ENCODE measurements at places on chromosomes 1 and 21.
A peak's percentile ranks its signal among the peaks of the same experiment; 100 is the strongest.

DNA sequence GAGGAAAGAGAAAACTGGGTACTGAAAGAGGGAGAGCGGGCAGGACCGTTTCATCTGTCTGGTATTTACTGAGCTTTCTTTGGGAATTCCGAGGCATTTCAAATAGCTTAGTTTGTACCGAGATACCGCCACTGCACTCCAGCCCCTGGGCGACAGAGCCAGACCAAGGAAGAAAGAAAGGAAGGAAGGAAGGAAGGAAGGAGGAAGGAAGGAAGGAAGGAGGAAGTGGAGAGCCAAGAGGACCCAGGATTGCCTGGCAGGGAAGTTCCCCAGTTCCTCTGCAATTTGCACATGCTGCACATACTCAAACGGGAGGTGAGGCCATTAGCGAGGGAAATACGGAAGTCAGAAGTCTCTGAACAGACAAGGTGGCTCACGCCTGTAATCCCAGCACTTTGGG lies 961 bp upstream of the FUCA1 start:
- no peak for DNase-seq

- no peak for DNase-seq
Observed at GRCh38 chr1:225693085-225693696, 40.3 kb upstream of the ENAH start.

DNA sequence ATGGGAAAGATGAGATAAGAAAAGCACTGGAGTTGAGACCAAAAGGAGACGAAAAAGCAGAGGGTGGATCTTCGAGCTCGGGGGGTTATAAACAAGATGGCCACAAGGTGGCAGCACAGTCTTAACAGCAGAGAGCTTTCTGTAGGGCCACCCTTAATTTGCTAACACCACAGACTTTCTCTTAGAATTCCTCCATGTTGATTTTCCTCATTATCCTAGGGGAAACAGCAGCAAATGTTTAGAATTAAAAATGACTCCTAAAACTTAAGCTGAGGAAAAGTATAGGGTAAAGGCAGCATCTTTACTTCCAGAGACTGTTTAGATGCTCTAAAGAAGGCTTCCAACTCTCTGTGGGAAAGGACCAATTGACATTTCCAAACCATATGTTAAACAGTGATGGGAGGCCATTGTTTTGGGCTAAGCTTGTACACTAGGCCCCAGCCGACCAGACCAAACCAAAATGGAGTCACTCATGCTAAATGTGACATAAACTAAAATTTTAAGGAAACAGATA lies 2.5 kb upstream of the APOBEC4 start:
- DNase-seq: peak; percentile 58

- DNase-seq: no peak
Observed at GRCh38 chr1:183821309-183821888, 16.5 kb downstream of the RGL1 start.

DNA sequence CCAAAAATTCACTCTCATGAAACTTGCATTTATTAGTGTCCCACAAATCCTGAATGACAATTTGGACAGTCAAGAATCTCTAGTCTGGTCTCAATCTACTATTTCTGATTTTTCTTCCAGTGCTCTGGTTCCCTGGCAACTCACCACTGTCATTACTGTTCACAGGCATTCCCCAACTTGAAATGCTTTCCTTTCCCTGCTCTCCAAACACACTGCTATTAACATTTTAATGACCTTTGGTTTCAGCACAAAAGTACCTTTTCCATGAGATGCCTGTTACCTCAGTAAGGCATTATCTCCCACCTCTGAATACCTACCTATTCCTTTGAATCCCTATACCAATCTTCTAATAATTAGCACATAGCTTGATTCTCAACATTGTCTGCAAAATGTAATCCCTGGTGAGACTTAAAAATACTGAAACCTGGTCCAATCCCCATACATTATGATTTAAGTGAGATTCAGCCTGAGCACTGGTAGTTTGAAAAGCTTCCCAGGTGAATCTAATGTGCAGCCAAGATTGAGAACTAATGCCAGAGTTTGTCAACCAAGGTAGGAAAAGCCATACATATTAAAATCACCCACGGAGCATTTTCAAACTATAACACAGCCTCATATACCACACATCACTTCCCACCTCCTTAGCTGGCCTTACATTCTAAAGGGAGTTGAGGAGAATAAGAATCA lies 11.7 kb upstream of the ANGPTL3 start:
- DNase-seq: no peak

GRCh38 chr1:184199036-184199435 lies 147.5 kb downstream of the TSEN15 start:
- DNase-seq: no peak

DNA sequence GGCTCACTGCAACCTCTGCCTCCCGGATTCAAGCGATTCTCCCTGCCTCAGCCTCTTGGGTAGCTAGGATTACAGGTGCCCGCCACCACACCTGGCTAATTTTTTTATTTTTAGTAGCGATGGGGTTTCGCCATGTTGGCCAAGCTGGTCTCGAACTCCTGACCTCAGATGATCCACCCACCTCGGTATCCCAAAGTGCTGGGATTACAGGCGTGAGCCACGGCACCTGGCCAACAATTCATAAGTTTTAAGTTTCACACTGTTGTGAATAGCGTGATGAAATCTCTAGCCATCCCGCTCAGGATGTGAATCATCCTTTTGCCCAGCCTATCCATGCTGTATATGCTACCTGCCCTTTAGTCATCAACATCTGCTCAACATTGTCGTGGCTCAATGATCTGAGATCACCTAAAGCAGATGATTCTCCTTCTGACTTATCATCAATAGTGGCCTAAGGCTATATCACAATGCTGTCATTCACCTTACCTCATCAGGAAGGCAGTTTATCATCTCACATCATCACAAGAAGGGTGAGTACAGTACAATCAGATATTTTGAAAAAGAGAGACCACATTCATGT lies 2.6 kb downstream of the PFDN2 start:
- peak; percentile 39 for DNase-seq

GRCh38 chr1:76268341-76268740 lies 193.8 kb downstream of the ST6GALNAC3 start:
- DNase-seq: no peak

GRCh38 chr1:6535214-6535613 lies 19.1 kb downstream of the NOL9 start:
- DNase-seq: no peak

- no peak for DNase-seq
Observed at GRCh38 chr1:91311672-91312071, 93.0 kb downstream of the HFM1 start.

DNA sequence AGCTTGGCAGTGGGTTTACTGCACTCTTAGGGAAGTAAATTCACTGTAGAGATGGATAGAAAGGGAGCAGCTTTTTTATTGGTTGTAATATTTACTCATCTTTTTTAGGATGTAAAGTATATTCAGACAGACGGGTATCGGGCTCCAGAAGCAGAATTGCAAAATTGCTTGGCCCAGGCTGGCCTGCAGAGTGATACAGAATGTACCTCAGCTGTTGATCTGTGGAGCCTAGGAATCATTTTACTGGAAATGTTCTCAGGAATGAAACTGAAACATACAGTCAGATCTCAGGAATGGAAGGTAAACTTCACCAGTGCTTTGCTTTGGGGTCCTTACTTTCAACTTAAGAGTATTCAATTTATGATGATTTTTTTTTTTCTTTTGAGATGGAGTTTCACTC lies 3.2 kb downstream of the UHMK1 start:
- no peak for DNase-seq

DNA sequence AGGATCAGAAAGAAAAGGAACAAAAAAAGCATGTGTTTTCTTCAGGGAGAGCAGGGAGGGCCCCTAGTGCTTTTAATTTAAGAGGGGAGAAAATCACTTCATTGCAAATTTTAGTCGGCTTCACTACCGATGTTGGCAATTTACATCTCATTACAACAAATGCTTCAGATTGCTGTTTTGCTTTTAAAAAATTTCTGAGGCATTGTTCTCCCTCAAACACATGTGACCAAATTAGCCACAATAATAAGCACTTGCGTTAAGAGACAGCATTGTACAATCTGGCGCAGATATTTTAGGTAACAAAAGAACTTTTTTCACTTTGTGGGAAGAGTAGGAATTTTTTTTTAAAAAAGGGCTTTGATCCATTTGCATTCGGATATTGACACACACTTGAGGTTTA lies 29.8 kb downstream of the BEND5 start:
- no peak for DNase-seq

- no peak for DNase-seq
Observed at GRCh38 chr1:64896551-64896950, 69.8 kb downstream of the JAK1 start.

DNA sequence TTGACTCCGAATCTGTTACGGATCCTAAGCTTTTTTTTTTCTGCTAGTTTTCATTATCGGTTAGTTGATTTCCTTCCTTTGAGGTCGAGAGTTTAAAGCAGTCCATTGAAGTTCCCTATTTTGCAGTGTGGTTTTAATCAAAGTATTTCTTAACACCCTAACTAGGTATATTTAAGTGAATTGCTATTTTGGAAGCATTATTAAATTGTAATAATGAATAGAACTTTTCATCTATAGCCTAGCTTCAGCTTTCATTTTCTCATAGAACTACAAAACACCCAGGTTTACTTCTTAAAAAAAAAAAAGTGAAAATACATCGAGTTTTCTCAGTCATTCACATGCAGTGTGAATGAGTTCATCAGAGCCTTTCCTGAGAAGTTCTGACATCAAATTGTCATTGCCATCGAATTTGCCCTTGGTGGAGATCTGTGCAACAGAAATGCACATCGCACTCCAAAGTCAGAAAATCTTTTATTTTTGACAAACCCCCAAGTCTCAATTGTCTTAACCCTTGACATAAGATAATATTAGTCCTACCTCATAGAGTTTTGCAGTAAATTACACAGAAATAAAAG lies 1.1 kb upstream of the LBR start:
- no peak for DNase-seq

DNA sequence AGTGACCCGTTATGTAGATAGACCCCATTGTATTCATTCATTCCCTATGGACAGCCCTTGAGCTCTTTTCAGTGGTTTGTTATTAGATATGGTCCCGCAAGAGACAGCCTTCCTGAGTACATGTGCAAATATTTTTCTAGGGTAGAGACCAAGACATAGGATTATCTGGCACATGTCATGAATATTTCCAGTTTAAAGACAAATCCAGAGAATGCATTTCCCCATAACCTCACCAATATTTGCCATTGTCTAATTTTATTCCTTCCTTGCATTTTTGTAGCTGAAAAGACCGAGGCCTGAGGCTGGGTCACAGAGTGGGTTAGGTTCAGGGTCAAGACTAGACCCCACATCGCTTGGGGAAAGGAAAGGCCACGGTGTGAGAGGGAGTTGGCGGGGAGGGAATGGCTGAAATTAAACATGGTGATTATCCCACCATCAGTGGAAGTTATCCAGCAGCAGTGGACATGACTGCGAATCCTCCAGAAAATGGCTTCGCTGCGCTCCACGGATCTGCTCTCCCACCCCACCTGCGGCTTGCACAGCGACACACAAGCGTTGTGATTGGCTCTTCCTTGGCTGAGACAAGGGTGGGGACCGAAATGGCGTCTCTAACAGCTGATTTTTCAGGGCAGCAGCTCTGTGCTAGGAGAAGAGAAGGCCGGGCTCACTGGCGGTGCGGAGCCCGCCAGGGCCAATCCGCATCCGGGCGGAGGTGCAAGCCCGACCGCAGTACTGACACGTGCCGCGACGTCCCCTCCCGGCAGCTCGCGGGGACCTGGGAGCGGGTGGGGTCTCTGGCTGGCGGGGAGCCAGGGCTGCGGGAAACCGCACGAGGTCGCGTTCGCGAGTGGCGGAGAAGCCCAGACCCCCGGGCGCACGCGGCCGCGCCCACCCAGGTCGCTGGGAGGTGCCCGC lies 16.1 kb upstream of the STMN1 start:
- DNase-seq: no peak

GRCh38 chr1:154427173-154428139 lies 22.3 kb downstream of the IL6R start:
- no peak for DNase-seq

- DNase-seq: no peak
Observed at GRCh38 chr1:177230228-177231016, 59.7 kb downstream of the BRINP2 start.

DNA sequence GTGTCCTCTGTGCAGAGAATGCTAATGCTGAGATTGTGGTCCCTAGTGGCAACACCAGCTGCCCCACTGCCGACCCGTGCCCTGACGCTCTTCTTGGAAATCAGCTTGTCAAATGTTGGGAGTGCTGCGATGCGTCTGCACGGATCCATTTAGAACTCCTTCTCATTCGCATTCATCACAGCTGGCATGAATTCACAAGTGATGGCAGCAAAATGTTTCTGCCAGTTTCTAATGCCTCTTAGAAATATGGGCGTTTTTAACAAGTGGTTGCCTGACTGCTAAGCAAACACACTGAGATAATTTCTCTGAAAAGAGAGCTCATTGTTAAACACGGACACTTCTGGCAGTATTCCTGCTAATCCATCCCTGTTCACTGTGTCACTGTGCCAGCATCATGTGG lies 131.9 kb upstream of the KCNJ6 start:
- no peak for DNase-seq

GRCh38 chr1:169479363-169480066 lies 6.2 kb downstream of the SLC19A2 start:
- DNase-seq: no peak

- DNase-seq: no peak
Observed at GRCh38 chr1:84705513-84705912, 15.3 kb upstream of the SSX2IP start.

DNA sequence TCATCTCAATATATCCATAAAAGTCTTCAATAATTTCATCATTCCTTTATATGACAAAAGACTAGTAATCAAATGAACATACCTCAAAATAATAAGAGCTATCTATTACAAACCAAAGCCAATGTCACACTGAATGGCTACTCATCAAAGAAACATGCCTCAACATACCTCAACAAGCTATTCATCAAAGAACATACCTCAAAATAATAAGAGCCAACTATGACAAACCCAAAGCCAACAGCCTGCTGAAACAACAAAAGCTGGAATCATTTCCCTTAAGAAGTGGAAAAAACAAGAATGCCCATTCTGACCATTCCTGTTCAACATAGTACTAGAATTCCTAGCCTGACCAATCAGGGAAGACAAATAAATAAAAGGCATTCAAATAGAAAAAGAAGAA lies 1373.7 kb downstream of the BRINP3 start:
- DNase-seq: no peak

DNA sequence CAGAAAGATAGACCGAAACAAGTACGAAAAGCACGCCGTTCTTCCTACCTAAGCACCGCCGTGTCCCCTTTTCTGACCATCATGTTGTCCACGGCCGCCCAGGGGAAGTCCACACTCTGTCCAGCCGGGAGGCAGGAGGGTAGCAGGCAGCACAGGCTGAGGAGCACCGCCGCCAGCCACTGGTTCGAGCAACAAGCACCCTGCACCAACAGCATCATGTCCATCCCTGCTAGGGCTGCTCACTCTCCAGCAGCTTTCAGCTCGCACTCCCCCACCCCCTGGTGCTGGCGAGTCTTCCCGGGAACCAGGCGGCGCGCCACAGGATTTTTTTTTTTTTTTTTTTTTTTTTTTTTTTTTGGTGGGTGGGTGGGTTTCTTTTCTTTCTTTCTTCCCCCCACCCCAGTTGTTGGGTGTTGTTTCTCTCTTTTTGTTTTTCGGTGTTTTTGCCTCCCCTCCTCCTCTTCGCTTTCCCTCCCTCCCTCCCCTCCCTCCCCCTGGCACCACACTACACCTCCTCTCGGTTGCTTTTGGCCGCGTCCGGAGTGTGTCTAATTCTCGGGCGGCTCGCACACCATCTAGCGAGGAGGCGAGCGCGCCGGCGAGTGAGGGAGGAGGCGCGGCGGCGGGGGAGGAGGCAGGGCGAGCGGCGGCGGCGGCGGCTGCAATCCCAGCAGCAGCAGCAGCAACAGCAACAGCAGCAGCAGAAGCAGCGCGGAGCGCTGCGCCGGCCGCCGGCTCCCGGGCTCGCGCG lies at the start of gene NEGR1:
Gene NEGR1 (minus strand): TSS at position 269 of the 751 bp plus-strand sequence.
- DNase-seq: no peak

Measured in stimulated activated CD4-positive, alpha-beta T cell treated with anti-CD3 and anti-CD28 coated beads, TNF-alpha, amount 100 ng/mL, for 24 hours (primary cell).